ENCODE measurements at places on chromosomes 7 and 10.

- no peak for DNase-seq
These were observed 16.6 kb upstream of the RET start for GRCh38 chr10:43060291-43060690.

GRCh38 chr7:2148814-2149213, 83.9 kb downstream of the MAD1L1 start:
- DNase-seq: no peak

GRCh38 chr10:103111918-103112877, 80.9 kb downstream of the NT5C2 start:
- DNase-seq: no peak

DNA sequence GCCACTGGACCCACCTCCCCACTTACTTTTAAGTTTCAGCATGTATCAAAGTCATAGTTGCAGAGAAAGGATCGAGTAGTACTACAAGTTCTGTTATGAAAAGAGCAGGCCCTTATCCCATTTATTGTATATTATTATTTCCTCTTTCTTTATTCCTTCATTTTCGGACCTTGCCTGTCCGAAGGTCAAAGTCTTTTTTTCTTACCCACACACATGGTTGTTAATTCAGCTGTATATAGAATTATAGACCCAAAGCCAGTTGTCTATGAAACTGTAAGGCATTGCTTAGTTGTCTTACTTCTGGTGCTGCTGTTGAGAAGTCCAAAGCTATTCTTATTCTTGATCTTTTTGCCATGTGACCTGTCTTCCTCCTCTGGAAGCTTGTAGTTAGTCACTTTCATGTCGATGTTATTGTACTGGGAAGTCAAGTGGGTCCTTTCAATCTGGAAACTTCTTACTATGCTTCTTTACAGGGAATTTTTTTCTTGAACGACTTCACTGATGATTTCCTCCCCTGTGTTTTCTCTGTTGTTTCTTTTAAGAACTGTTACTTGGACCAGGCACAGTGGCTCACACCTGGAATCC, 8.3 kb downstream of the NUDT5 start:
- no peak for DNase-seq

GRCh38 chr7:40599836-40600235, 465.0 kb downstream of the SUGCT start:
- DNase-seq: no peak

DNA sequence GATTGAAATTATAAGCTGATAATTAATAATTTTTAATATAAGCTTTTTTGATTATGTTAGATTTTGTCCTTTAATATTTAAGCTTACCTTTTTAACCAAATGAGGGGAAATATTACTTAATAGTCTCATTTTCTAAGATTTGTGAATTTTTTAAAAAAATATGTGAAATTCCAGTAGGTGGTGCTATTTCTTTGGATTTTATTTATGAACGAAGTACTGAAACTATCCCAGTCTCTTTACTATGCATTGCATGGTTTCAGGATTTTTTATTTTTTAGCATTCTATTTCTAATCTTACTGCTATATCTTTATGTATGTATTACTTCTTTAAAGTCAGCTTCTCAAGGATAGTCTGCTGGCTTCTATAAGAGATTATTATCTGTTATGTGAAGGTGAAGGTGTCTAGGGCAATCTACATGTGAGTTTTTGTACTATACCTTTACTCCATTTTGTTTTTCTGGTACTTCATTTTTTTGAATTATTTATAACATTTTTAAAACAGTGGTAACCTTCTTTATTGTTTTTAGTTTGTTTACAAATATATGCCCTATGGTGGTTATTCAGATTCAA, 78.3 kb downstream of the ATRNL1 start:
- no peak for DNase-seq

DNA sequence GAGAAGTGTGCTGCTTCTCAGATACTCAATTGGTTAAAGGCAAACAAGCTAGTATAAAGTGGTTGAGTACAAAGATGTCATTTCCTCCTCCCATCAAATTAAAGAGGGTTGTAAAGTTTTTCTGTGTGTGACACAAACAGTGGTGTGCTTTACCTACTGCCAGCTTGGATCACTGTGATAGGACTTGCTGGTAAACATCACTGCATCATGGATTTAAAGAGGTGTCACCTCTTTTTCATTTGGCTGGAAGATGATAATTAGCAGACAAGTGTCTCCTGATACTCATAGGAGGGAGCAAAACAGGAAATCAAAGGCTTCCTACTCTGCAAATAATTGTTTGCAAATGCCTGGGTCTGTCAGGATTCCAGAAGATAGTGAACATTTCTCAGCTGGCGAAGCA, 200.5 kb downstream of the MDFIC start:
- DNase-seq: no peak

DNA sequence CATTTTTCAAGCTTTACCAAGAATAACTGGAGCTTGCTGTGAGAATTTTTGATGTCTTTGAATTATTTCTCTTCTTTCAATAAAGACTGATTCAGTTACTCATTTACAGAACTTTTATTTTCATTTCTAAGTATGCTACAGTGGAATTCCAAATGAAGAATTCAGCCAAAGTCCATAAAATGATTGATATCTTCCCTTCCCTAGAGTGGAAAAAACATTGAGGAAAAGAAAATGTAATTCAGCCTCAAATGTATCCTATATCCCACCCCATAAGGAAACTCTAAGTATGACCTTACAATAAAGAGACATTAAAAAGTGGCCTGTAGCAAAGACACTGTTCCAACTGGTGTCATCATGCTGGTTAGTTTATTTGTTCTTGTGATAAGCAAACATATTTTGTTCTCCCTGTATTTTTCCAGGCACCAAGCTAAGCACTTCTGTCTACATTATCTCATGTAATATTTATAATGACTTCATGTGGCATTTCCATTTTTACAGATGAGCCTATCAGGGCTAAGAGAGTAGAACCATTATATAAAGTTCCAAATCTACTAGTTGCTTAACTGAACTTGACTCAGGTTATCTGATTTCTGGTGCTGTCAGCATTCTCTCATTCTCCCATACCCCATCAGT, 450.4 kb downstream of the NEBL start:
- no peak for DNase-seq

DNA sequence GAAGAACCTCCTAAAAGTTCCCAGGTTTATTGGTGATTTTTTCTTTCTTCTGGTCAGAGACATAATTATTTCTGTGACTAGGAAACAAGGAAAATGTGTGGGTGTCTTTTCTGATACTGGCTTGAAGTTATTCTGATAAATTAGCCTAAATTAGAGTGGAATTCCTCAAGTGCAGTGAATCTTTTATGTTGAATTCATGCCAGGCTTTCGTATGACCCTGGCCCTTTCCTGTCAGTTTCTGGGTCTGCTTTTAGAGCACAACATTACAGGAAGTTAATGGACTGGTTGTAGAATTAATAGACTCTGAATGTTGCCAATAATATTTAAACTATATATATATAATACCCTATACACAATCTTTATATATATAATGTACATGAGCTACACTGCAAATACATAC, 230.6 kb upstream of the KIAA1217 start:
- DNase-seq: no peak

DNA sequence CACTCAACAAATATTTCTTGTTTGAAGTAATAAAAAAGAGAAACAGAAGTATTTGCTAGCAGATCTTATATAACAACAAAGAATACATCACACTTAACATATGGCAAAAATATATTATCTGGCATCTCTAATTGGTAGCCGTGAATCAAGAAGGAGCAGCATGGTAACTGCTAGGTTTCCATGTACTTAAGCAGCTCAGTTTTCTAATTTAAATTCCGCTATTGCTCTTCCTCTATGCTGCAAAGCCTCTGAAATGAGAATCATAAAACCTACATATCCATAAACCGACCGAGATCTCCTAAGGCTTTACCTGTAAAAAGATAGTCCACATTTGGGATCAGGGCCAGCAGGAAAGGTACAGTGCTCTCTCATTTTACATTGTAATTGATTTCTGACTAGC, 76.6 kb upstream of the PTPRZ1 start:
- DNase-seq: no peak

DNA sequence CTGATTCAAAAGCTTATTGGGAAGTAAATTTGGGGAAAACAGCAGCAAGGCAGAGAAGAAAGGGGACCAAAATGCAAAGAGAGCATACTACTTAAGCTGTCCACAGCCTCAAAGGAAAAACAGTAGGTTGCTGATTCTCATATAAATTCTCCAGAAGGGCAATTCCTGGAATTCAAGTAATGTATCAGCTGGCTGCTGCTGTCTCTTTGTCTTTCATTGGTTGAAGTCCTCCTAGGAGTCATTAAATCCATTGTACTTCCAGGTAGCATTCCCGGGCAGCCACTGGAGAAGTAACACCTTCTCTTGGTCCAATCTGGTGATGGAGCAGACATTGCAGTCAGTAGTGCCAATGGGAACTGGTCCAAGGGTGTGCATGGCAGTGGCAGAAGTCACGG, 22.7 kb downstream of the BET1 start:
- DNase-seq: no peak

DNA sequence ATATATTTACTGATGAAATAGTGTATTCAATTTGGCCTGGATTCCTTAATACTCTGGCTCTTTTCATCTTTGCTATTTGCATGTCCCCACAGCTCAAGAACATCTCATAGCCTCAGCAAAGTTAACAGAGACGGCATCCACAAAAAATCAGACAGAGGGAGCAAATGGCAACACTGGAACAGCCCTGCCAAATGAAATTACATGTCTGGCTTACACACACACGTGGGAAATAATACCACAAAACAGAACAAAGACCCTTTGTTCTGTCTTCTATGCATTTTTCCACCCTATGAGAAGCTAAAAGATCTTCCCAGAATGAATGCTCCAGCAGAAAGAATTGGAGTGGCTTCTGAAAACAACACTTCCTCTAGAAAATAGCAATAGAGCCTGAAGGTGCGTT, 139.5 kb downstream of the ALOX5 start:
- DNase-seq: no peak

- no peak for DNase-seq
These were observed 19.1 kb upstream of the PRRT4 start for GRCh38 chr7:128380483-128381106.

GRCh38 chr10:55358539-55358938, 557.5 kb upstream of the PCDH15 start:
- no peak for DNase-seq

- DNase-seq: no peak
These were observed 42.3 kb downstream of the PTTG1IP2 start for GRCh38 chr7:90511776-90512175.

GRCh38 chr10:77374189-77374656, 263.4 kb downstream of the KCNMA1 start:
- DNase-seq: no peak

- no peak for DNase-seq
These were observed 88.5 kb downstream of the MDFIC start for GRCh38 chr7:115010441-115010820.

- DNase-seq: peak; percentile 30
These were observed 23.2 kb downstream of the LYZL2 start for GRCh38 chr10:30606313-30606712.

- no peak for DNase-seq
These were observed 533.8 kb downstream of the GALNT17 start for GRCh38 chr7:71665716-71666115.

GRCh38 chr7:22551768-22552513, 52.0 kb upstream of the STEAP1B start:
- DNase-seq: no peak

GRCh38 chr7:80410081-80410480, 101.8 kb downstream of the GNAT3 start:
- no peak for DNase-seq

GRCh38 chr10:119466655-119467054, 75.9 kb downstream of the RGS10 start:
- DNase-seq: no peak

GRCh38 chr10:58184120-58184670, 83.5 kb downstream of the IPMK start:
- no peak for DNase-seq

- no peak for DNase-seq
These were observed 24.3 kb upstream of the PDZD8 start for GRCh38 chr10:117399341-117400196.

GRCh38 chr10:33055625-33056024, 97.6 kb upstream of the ITGB1 start:
- no peak for DNase-seq

- DNase-seq: no peak
These were observed 43.8 kb downstream of the DAGLB start for GRCh38 chr7:6403907-6404306.

GRCh38 chr10:89853781-89854191, 152.4 kb downstream of the KIF20B start:
- peak; percentile 2 for DNase-seq

DNA sequence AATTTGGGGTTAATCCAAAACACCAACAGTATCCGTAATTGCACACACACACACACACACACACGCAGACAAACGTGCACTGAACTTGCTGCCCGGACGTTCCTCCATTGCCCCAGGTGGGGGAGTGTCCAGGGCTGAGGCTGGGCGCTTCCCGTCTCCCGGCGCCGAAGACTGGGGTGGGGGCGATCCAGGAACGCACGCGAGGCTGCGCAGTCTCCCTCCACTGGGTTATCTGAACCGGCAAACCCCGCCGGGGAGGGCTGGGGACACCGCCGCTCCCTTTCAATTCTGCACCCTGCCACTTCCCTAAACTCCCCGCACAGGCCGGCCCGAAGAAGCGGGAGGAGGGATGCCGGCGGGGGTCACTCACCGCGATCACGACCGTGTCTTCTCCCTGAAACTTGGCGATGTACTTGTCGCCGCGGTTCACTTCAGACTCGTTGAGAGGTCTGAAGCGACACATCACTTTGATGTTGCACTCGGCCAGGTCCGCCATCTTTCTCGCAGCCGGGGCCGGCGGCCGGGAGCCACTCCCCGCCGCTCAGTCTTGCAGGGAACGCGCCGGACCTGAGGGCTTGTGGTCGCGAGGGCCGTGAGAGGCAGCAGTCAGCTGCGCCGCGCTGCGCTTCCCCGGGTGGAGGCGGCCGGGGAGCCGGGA, 618 bp downstream of the KIF5B start:
- peak; percentile 81 for DNase-seq

DNA sequence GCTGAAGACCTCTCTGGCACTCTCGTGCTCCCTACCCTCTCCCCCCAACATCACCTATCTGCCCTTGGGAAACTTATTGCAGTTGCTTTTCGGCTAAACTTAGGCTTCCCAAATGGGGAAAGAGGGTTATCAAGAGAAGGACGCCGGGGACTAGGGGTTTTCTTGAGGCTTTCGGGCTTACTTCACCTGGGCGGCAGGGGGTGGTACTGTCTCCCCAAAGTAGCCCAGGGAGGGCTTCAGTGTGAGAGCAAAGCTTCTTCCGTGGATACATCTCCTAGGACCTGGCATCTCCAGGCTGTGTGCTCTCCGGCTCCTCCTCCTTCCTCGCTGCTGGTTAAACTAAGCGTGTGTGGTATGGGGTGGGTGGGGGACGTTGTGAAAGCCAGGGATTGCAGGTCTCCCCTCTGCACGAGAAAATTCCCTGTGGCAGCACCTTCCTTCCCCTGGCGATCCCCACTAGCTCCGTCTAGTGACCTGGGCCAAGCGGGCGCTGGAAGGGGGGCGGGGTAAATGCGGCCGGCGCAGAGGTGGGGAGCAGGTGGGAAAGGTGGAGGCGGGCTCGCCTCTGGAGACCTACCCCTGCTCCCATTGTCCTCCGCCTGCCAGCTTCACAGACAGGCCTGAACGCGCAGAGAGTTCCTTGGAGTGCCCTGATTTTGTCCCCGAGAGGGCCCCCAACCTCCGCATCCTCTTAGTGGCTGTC, 1.1 kb downstream of the PLXDC2 start:
- peak; percentile 50 for DNase-seq

GRCh38 chr7:40680657-40681056, 545.9 kb downstream of the SUGCT start:
- DNase-seq: peak; percentile 14

GRCh38 chr7:50505553-50506210, 55.5 kb upstream of the FIGNL1 start:
- no peak for DNase-seq

Data from NCI-H1417 (cell line).